ENCODE measurements at places on chromosomes 13 and 19.

DNA sequence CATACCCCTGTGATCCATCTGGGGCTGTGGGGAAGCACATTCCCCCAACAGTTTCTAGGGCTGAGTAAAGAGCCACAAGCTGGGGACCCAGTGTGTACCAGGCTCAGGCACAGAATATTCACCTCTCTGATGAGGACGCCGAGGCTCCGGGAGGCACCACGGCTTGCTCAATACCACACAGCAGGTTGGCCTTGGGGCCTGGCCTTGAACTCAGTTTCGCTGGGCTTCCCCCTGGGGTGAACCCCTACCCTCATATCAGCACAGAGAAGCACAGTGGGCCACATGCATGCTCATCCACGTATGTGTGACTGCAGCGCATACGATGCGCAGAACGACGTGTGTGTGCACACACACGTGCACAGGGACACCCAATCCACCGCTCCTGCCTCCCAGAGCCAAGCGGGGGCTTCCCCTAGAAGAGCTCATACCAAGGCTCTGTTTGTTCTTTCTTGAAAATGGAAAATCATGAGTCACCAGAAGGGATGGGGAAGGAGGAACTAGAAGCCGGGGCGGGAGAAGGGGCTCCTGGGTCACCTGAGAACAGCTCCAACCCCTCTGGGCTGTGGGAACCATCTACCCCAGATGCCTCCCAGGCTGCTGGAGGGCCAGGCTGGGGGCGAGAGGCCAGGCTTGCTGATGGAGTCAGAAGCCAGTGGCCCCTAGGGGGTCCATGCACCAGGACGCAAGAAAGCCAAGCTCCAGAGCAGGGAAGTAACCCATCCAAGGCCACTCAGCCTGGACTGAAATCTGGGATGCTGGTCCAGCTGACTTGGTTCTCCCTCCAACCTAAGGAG lies 4.9 kb upstream of the PDE4C start:
- no peak for DNase-seq

GRCh38 chr19:16446724-16447368 lies 24.9 kb downstream of the EPS15L1 start:
- DNase-seq = no peak

DNA sequence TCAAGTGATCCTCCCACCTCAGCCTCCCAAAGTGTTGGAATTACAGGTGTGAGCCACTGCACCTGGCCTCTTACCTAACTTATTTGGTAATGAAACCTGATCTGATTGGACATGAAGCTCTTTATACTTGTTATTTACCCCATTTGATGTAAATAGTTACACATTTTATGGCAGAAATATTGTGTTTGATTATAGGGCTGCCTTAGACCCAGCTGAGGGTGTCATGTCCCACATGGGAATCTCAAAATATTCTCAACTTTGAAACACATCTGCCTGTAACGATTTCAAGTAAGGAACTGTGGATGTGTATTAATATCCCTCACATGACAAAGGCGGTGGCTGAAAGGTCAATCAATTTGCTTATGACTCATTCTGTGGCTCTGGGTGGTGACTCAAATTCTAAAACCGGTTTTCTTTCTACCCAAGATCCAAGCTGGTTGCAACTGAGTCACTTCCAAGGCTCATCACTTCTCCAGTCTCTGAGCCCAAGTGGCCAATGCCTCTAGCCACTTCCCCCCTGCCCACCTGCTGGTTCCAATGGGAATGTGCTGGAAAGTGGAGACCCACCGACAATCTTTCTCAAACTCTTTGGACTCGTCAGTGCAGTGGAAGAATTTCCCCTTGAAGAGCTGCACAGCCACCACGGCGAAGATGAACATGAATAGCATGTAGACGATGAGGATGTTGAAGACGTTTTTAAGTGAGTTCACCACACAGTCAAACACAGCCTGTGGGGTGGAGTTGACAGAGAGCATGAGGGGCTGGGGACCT lies 110.9 kb downstream of the IER2 start:
- DNase-seq = no peak

DNA sequence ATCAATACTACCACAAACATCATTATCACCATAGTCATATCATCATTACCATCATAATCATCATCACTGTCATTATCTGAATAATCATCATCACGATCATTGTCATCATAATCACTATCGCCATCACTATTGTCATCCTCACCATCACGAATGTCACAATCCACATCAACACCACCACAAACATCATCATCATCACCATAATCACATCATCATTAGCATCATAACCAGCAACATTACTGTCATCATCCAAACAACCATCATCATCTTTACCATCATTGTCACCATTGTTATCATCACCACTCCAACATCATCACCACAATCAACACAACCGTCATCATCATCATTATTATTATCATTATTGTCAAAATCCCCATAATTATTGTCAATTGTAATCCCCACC lies 61.2 kb downstream of the MBD3L1 start:
- DNase-seq = no peak

DNA sequence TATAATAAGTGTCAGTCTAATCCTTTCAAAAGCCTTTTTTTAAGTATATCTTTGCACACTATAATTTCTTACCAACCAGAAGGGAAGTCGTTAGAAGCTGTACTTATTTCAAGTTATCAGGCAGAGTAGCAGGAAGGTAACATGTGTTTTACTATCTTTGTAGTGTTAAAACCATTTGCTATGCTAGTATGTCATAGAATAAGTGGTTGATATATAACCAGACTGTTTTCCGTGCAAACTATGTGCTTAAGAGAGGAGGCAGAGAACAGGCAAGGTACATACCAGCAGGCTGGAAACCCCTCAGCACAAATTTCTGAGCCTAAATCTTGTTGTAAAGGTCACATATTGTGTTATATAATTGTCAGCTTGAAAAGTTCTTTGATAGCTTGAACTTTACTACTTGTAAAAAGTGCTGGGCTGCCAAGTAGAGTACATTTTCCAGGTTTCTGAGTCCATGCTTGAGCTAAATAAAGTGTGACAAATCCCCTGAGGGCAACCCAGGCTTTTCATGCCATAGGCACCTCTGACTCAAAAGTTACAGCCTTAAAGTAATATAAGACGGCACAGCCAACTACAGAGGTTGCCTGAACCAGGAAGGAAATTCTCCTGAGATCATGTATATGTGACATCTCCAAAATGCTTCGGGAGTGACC lies 1297.4 kb downstream of the PCDH9 start:
- no peak for DNase-seq

- DNase-seq = no peak
Measured at GRCh38 chr13:110850840-110851239, 64.0 kb downstream of the ANKRD10 start.

DNA sequence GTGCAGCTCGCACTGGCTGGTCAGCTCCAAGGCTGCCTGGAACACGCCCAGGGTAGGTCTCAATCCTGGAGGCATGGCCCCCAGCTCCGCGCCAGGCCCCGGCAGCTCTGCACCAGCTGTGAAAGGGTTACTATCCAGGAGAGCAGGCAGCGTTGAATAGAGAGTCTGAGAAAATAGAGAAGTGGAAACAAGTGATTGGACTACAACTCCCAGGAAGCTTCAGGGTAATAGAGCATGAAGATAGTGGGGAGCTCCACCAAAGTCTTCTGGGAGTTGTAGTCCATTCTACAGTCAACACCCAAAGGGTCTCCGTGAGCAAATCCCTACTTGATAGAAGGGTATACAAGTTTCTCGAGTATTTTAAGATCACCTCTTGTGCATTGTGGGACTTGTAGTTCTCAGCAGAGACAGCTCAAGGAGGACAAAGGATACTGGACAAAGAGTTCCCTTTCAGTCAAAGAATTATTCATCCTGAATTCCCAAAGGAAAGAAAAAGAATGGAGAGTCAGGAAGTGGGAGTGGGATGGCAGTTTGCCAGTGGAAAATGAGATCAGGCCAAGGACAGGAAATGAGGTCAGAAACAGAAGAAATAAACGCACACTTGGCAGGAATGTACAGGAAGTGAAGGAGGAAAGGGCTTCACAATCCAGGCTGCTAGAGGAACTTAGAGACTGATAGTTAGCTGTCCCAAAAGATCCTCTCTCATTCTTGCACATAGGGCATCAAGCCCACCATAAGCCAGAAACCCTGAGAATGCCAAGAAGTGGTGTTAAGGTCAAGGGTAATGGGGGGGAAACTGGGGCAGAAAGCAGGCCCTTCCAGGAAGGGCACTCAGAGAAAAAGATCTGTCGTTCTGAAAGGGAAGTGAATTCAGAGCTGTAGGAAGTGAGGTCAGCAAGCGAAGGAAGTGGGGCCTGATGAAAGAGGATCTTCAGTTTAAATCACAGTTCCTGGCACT lies 5.5 kb upstream of the MAMSTR start:
- DNase-seq = peak; percentile 78

GRCh38 chr13:44243198-44243857 lies 130.3 kb upstream of the SERP2 start:
- no peak for DNase-seq

DNA sequence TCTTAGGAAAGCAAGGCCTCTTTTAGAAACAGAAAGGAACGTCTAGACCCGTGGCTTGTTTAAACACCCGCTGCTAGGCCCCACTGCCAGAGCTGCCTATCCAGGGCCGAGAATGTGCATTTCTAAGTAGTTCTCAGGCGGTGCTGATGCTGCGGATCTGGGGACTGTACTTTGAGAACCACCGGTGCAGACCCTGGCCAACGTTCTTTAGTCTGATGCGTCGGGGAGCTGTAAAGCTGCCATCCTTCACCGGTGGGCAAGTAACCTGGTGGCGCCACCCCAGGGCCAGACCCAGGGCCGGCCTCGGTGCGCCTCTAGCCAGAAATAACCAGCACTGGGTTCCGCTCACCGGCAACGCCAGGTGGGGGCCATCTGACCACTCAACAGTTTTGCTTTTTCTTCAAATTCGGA lies 47.1 kb downstream of the TGDS start:
- peak; percentile 57 for DNase-seq

DNA sequence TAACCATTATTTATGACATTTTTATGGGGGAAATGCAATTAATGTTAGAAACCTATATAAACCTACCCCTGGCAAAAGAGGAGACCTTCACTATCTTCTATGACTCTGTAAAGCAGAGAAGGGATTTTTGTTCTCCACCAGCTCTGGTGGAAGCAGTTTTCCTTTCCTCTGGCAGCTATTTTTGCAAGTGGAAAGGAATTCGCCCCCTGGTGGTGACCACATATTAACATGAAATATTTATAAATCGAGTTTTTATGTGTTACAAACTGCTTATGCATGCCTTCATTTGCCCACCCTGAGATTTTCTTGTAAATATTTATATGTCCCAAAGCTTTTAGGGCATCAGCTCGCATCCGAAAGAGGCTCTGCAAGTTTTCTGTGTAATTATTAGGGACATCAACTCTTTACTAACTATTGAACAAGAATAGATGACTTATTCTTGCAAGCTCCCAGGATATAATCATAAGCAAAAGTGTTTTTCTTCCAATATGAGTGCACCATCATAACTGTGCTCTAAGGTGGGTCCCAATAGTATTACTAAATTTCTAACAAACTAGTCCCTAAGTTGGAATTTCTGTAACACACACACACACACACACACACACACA lies 62.4 kb downstream of the SERTM1 start:
- peak; percentile 28 for DNase-seq

GRCh38 chr19:42422901-42423461 lies 4.2 kb downstream of the LIPE start:
- DNase-seq = peak; percentile 47

- no peak for DNase-seq
Measured at GRCh38 chr19:19113040-19113626, 25.1 kb downstream of the TMEM161A start.

- DNase-seq = no peak
Measured at GRCh38 chr13:78185700-78186099, 267.1 kb upstream of the EDNRB start.

- no peak for DNase-seq
Measured at GRCh38 chr19:7098096-7098495, 28.6 kb downstream of the ZNF557 start.

- DNase-seq = no peak
Measured at GRCh38 chr13:50990065-50990817, 80.7 kb downstream of the RNASEH2B start.

- DNase-seq = no peak
Measured at GRCh38 chr13:50915565-50915964, 6.0 kb downstream of the RNASEH2B start.

- no peak for DNase-seq
Measured at GRCh38 chr13:109418111-109418510, 368.3 kb downstream of the IRS2 start.

DNA sequence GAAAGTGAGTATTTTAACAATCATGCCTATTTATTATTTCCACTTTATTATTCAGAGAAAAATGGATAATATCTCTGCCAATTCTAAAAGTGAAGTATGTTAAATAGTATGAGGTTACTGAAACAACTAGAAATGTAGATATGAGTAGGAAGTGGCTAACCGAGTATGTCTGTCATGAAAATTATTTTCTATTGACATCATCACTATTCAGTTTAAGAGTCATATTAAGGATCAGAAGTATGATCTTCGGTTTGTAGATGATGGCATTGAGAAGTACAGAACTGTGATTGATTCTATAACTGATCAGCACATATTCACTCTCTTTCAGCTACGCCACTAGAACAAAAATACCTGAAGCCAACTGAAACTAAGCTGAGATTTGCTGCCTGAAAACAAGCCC lies 146.4 kb upstream of the SLITRK5 start:
- no peak for DNase-seq

GRCh38 chr19:45809643-45810159 lies 5.4 kb downstream of the RSPH6A start:
- no peak for DNase-seq

GRCh38 chr19:14028901-14029300 lies 953 bp downstream of the RLN3 start:
- no peak for DNase-seq

DNA sequence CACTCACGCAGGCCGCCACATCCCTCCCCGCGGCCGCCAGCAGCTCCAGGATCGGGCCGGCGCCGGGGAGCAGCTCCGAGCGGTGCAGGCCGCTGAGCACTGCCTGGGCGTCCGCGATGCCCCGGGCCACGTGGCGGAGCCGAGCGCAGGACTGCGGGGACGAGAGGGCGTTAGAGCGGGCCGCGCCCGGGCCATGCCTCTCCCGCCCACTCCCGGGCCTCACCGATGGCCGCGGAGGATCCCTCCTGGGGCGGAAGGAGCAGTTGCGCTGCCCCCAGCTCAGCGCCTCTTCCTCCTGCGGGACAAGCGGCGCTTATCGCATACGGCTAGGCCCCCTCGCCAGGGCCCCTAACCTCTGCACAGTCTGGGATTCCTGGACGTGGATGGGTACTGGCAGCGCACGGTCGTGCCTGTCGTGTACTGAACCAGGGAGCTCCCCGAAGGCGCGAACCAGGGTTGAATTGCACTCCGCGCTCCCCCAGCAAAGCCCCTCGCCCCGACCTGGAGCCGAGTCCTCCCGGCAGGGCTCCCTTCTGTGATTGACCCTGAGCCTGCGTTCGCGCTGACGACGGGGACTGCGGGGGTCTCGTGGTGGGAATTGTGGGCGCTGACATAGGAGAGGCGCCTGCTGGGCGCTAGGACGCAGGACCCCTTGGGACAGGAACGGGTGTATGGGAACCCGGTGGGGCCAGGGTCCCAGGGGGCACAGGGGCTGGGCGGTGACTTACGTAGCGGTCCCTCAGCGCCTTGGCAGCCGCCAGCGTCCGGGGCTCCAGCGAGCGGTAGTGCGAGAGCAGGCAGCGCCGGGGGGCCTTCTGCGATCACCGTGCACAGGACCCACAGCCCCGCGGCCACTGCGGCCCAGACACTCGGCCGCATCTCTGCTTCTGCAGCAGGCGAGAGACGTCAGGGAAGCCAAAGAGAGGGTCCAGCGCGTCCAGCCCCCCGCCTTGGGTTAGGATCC lies 673 bp downstream of the IFNL4 start:
- DNase-seq = no peak

All from left renal cortex interstitium (tissue), 4 donors.